ENCODE measurements at places on chromosomes 2 and 18.

GRCh38 chr2:32064021-32064601 is 755 bp downstream of the SPAST start:
- no peak for DNase-seq

DNA sequence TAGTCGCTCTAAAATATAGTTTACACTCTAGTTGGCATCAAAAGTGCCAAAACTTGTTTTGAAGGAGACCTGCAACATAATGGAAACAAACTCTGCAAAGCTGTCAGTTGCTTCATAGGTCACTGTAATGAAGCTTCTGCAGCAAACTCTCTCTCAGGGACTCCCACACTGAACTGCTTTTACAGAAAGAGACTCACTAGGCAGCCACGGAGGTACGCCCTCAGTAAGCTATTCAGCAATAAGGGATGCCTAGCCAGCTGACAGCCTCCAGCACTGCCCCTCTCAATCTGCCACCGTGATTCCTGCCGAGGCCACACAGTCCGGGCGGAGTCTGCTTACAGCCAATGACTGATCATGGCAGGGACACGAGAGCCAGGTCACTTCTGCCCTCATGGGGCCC is 51.1 kb downstream of the COLEC12 start:
- DNase-seq: no peak

DNA sequence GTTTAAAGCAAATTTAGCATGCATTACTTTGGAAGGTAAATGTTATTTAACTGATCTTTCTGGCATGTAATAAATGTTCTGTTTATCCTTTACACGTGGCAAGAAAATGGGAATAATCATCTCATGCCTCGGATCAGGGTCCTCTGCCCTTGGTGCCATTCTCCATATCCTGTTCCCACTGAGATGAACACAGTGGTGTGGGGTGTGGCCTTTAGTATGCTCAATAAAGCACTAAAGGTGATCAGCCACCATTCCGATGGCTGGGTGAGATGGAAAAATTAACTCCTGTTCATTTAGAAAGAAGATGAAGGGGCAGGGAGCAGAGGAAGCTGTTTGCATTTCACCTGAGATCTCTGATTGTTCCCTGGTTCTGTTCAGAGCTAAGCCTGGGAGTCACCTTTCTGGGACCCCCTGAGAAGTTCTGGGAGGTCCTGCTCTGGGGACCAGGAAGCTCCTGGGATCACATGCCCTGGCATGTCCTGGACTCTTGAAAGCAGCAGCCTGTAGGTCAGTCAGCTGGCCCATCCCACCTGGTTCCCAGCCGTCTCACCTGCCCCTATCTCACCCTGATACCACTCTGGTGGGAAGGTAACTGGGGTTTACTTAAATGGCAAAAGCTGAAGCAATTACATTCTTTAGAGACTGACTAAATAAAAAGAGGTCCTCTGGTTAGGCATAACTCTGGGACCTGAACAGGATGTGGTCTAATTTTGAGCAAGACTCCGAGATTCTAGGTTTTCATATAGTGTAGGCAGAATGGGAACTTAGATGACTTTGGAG is 288.9 kb upstream of the EPAS1 start:
- no peak for DNase-seq

DNA sequence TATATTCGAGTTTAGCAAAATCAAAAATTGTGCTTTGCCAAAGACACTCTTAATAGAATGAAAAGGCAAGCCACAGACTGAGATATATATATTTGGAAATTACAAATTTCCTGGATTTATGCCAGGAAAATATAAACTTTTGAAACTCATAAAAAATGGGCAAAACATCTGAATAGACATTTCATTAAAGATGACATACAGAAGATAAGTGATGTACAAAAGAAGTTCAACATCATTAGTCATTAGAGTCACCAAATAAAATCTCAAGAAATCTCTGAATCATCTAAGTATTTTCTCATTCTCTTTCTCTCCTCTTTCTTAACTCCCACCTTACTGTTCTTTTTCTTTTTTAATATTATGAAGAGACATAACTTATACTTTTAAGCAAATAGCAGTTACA is 921.1 kb downstream of the DSC3 start:
- DNase-seq: no peak

- DNase-seq: no peak
Observed at GRCh38 chr2:131413148-131413747, 49.3 kb upstream of the RAB6D start.

DNA sequence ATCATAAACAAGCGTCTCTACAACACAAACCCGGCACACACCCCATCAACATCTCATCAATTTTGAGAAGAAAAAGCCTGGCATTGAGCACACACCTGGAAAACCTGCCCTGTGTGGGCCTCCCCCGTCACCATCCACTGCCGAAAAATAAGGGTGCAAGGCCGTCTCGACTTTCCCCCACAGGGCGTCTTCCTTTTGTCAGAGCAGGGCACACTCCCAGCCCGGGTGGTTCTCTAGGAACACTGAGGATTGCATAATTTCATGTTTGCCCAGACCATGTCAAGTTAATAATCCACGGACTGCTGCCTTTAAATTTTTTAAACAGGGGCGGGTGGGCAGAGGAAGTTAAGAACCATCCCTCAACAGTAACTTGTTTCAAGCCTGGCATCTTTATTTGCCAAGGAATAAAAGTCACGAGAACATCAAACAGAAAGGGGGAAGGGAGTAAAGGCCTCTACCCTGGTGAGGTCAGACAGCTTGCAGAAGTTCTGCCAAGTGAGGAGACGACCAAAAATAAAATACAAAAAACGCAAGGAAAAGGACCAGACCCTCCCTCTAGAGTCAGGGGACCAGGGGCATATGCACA is 2.1 kb downstream of the TFCP2L1 start:
- DNase-seq: no peak

DNA sequence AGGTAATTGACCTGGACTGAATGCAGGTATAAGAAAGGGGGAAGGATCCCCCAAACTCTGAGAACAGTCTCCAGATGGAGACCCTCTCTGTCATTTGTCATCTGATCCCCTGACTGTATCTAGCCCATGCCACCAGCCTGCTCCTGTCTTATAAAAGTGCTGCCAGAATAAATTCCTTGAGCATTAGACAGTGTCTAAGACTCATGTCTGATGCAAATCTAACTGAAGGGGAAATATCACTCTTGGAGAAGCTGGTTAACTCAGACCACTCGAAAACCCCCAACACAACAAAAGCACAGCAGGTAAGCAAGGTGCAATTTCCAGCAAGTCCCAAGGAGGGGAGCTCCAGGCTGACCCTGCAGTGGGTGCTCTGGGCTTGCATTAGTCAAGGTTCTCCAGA is 40.9 kb upstream of the KDM3A start:
- DNase-seq: no peak

GRCh38 chr18:45169610-45170009 is 445.7 kb upstream of the SLC14A2 start:
- DNase-seq: no peak

GRCh38 chr2:29767606-29768335 is 153.6 kb downstream of the ALK start:
- DNase-seq: no peak

DNA sequence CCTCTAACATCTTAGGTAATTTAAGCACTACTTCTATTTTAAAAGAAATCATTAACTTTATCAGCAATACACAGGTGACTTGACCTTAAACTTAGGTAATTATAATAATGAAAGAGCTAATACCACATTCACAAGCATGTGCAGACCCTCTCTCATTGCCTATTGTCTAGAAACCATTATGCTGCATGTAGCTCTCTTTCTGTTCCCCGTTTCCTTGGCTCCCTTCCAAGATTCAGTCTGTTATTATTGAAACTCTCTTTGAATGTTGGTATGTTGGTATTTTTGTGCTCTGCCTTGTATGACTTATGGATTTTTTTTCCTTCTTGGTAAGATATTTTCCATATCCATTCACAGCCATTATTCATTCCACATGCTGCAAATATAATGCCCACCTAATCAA is 201.2 kb downstream of the CDCA7 start:
- no peak for DNase-seq

DNA sequence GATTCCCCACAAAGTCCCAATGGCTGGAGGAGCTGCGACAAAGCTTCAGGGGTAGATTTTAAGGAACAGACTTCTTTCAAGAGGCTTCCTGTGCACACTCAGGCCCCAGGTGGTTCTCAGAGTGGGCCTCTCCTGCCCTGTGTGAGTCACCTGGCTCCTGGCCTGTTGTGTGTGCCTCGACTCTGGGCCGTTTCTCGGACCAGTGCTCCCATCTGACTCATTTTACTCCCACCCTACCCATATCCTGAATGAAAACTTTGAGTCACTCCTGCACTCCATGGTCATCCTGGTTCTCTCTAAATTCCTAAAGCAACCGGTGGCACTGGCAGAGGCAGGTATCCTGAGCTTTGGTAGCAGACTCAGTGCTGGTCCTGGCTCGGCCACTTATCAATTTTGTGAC is 84.1 kb downstream of the CELF4 start:
- no peak for DNase-seq

DNA sequence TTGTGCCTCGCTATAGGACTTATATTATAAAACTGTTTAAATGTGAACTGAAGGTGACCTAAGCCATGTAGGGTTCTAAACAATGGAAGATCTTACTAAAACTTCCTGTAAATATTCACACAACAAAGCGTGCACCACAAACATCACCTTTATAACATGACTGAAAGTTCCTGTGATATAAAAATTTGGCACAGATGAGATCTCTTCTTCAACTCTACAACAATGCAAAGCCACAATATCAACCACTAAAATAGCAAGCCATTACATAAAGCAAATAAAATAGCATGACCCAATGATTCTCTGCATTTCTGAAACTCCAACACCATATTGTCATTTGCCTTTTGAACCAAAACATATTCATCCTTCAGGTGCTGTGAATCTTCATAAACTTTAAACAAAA is 3.5 kb downstream of the YES1 start:
- no peak for DNase-seq

DNA sequence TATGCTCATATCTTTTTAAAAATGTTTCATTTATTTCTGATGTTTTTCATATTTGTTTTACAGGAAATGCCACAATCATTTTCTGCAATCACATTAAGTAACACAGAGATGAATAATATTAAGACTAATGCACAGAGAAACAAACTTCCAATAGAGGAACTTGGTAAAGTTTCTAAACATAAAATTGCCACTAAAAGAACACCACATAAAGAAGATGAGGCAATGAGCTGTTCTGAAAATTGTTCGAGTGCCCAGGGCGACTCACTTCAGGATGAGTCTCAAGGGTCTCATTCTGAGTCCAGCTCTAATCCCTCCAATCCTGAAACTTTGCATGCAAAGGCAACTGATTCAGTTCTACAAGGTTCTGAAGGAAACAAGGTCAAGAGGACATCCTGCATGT is 70.4 kb downstream of the APLF start:
- DNase-seq: no peak

DNA sequence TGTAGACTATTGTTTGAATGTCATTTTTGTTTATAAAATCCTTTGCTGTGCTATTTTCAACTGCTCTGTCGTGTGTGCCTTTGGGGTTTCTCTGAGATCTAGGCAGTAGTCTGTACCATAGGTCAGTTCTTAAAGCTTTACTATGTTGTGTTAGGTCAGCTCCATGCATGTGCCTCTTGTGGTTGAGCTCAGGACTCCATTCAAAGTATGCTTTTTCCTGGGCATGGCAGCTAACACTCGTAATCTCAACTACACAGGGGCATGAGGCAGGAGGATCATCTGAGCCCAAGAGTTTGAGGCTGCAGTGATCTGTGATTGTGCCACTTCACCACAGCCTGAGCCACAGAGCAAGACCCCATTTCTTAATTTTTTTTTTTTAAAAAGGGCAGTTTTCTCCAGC is 174.4 kb upstream of the SPHKAP start:
- DNase-seq: no peak

GRCh38 chr2:48508461-48509124 is 21.4 kb upstream of the STON1 start:
- DNase-seq: no peak

DNA sequence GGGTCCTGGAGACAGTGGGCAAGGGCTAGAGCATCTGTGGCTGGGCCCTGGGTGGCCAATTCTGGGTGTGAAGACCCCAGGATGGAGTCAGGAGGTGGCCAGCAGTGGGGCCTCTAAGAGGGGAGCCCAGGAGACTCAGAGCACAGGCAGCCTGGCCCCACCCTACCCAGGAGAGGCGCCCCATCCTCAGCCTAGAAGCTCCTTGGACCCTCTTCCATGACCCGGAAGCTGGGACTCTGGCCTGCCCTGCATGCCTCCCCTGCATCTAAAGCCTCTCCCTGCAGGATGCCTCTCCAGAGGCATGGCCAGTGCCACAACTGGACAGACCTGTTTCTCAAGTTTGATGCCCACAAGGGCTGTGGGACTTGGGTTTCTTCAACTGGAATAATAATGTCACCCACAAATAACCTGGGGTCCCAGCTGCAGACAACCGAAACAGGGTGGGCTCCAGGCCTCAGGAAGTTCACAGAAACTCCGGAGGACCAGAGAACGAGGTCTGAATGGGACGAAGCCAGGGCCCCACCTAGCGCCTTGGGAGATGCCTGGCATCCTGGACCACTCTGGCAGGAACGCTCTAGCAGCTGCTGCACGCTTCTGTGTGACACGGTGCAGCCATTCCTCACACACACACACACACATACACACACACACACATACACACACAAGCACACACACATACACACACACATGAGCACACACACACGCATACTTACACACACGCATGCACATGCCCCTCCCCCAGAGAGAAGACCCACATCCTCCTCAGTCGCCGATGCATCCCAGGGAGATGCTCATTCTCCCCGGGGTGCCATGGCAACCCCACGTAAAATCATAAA is 16.4 kb downstream of the KCNIP3 start:
- no peak for DNase-seq

DNA sequence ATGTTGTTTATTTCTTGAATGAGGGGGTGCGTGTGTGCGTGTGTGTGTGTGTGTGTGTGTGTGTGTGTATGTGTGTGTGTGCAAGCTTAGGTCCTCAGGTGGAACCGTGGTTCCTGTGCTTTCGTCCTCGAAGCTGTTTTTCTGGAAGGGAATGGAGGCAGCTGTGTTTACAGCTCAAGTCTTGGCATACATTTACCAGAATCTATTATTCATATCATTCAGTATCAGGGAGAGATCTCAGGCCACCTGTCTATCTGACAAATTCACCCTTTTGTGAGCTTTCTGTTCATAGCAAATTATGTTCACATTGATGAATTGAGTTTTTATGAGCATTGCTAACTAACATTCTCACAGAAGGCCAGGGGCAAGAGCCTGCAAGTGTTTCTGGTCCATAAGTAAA is 550.4 kb downstream of the ARHGAP15 start:
- no peak for DNase-seq

DNA sequence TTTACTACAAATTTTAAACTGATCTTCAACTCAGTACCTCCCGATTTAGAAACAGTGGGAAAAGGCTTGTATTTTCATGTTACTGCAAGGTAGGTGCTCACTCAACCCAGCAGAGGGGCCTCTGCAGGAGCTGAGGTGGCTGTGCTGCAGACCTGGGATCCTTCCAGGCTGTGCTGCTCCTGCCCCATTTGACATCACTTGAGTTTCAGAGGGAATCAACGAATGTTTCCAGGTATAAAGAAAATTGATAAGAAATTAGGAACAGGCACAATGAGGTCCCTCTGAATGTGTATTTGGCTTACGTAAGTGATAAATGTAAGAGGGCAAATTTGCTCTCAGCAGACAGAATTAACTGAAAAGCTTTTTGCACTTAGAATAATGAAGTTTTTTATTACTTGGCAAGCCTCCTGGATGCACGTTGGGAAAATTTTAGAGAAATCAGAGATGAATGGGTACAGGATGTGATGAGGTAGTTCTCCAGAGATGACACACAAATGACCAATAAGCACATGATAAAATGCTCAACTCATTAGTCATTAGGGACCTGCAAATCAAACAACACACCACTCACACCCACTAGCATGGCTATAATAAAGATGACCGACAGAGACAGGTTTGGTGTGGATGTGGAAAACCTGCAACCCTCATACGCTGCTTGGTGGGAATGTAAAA is 114.0 kb downstream of the NOL10 start:
- DNase-seq: no peak

- DNase-seq: no peak
Observed at GRCh38 chr2:86633155-86633651, 9.5 kb upstream of the RNF103 start.
